ENCODE measurements at places on chromosomes 3 and 15.

DNA sequence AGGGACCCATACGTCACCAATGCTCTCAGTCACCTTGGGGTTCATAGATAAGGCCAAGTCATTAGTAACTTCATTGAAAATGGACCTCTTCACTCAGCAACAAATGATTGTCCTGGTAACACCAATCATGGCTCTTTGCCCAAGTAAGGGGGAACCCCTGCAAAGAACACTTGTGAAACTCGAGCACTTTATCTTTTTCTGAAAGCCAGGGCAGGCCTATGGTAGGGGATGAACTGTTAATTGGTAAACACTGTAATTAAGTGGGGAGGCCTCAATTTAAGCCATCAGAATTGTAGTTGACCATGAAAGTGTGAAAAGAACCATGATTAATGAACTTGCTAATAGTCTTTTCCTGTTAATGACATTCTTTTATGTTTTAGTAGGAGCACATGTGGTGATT lies 73.3 kb downstream of the ABHD5 start:
- no peak for DNase-seq

- DNase-seq = no peak
Measured at GRCh38 chr15:41396111-41396510, 6.2 kb downstream of the NDUFAF1 start.

DNA sequence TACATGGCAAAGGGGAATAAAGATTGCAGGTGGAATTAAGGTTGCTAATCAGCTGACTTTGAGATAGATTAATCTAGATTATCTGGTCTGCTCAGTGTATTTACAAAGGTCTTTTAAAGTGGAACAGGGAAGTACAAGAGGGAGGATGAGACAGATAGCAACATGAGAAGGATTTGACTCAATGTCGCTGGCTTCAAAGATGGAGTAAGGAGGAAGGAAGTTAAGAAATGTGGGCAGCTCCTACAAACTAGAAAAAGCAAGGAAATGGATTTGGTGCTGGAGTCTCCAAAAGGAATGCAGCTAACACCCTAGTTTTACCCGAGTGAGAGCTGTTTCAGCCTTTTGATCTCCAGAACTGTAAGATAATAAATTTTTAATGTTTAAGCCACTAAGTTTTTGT lies 180.7 kb upstream of the TTC14 start:
- no peak for DNase-seq

- no peak for DNase-seq
Measured at GRCh38 chr3:108862865-108863798, 40.5 kb downstream of the TRAT1 start.

DNA sequence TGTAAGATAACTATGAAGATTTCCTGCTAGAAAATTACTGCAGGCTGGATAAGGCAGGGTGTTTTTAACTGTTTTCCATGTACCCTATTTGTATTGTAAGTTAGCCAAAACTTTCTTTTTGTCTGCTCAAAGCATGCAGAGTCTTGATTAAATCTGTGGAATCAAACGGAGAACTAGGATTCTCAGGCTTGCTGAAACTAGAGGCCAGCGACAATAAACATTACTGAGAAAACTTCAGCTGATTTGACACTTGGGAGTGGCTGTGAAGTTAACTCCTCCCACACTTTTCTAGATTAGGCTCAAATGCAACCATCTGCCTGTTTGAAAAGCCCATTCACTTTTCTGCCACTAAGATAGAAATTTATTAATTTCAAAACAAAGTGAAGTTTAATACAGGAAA lies 153.2 kb upstream of the FRMD4B start:
- no peak for DNase-seq

GRCh38 chr3:126394179-126394976 lies at the start of gene CFAP100:
Gene CFAP100 (plus strand): TSS chr3:126394909. CDS start chr3:126396001, 1,092 bp downstream.
- DNase-seq = peak; percentile 71

DNA sequence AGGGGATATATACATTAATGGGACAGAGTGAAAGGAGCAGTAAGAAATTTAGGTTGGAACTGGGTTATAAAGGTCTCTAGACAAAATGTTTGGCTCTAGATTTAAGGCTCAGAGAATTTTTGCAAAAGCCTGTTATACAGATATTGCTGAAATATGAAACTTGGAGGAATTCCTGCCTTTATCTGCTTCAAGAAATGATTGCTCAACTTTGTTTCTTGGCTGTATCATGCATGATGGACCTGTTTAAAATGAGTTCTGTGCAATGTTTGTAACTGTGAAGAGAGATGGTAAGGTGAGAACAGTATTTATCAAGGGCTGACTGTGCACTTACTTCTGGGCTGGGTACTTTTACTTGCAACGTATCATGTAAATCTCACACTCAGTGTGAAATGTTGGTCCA lies 3.3 kb downstream of the CRYBG3 start:
- DNase-seq = no peak

GRCh38 chr15:101410612-101411011 lies 78.9 kb downstream of the PCSK6 start:
- no peak for DNase-seq

DNA sequence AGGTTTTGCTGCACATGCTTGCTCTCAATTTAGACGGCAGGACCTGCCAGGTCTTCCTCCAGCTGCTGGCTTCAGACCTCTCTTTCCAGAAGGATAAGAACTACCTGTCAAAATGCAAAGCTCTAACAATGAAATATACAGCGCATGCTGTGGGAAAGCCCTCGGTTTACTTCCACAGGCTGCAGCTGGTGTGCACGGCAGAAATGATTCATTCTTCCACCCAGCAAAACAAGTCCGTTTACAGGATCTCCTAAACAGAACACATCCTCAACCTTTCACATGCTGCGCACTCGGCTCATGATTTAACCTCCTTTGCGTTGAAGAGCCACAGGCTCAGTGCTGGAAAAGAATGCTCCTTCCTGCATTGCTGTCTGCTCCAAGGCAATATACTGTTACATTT lies 92.4 kb upstream of the WNT5A start:
- DNase-seq = no peak

DNA sequence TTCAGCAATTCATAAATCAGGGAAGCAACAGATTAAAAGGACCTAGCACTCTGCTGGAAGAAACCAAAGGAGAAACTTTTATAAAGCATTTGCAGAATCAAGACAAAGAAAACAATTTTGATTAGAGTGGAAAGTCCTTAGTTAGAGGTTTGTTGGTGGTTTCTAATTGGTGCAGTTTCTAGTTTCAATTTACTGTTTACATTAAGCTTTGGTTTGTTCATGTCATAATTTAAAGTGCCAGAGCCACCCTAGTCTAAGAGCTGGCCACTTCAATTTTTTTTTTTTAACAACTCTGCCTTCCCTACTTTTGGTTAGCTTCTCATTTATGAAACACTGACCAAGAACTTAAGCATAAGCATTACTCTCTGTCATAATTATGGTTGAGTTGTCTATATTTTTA lies 1428.2 kb upstream of the GBE1 start:
- DNase-seq = no peak

DNA sequence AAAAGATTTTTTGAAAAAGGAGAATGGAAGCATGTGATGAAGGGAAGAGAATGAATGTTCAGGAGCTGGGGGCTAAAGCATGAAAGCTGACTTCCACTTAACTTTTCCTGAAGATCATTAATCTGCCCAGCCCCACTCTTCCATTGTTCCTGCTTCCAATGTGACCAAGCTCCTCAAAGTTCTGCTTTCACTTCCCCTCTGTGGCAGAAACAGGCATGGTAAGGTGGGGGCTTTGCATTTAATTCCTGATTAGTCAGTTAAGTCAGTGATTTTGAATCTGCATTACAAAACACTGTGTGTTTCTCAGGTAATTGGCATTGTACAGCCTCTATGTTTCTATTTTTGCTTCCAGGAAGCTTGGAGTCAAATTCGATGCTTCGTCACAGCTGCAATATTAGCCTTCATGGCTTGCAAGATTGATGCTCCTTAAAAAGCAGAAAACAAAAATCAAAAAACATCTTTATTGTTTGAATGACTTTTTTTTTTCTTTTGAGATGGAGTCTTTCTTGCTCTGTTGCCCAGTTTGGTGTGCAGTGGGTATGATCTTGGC lies 7.3 kb upstream of the TM6SF1 start:
- DNase-seq = no peak

DNA sequence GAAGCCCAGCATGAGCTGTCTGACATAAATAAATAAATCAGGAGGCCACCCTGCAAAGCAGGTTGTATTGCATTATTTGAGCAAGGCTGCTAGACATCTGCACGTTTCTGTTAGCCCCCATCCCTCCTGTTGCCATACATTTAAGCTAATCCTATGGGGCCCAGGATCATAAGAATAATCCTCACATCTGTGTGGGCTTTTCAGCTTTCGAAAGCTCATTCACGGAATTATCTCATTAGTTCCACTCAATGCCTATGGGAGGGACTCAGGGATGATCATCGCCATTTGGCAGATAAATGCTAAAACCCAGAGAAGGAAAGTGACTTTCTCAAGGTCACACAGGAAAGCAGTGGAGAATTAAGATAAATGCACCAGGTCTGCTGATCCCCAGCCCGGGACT lies 123.4 kb downstream of the TLE3 start:
- no peak for DNase-seq

GRCh38 chr3:195007766-195008165 lies 263.2 kb downstream of the XXYLT1 start:
- no peak for DNase-seq

DNA sequence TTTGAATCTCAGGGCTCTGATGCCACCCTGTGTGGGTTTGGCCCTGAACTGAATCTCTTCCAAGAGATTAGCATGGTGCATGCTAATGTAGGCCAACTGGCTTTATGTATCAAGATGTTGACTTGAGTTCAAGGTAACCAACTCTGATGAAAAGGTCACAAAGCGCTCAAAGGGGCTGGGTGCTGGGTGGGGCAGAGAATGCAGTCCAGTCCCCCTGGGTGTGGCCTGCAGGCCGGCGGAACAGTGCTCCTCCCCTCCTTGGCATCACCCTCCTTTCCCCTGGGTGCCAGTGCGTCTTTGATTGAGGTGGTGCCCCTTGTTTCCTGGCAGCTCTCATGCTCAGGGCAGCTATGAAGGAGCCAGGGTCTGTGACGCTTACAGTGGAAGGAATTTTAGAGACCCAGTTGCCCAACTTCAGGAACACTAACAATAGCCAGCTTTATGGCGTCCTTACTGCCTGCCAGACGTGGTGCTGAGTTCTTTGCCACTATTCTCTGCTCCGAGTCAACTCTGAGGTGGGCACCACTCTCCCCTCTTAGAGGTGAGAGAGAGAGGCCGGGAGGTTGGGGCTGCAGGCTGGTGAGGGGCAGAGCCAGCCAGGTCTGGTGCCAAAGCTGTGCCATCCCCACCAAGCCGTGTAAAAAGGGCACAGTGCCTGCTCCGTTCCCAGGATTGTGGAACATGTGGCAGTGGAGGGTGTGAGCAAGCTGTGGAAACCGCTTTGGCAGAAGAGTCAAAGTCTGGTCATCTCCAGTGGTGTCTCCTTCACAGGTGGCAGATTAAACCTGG lies 9.8 kb downstream of the SYNM start:
- DNase-seq = no peak

DNA sequence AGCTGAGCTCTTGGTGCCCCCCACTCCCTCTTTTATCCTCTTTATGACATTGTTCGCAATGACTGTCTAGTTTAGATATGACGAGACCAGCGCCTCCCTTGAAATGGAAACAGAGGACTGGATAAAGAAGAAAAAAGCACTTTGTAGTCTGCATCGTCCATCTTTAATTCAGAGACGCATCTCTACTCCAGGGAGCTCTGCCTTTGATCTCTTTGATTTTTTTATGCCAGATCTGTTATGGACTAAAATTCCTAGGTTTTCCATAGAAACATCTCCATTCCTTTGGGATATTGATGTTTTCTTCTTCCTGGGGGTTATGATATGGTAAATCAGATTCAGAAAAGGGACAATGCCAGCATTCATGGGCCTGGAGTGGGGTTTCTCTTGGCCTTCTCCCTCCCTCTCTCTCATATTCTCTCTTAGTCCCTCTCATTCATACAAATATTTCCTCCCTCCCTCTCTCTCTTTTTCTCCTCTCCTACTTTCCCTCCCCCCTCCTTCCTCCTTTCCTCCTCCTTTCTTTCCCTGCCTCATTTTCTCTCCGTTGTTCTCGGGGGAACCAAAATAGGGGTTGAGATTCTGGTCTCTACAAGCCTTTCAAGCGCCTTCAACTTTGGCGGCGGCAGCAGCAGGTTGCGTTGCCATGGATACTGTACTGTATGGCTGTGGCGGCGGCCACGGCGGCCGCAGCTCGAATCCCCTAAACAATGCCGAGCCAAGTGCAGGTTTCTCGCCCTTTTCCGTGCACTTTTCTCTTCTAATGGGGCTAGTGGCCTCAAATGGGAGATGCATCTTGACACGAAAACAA lies 45.5 kb downstream of the ZIC4 start:
- no peak for DNase-seq

GRCh38 chr3:152374262-152374990 lies 105.7 kb downstream of the MBNL1 start:
- no peak for DNase-seq

- DNase-seq = no peak
Measured at GRCh38 chr3:171200750-171201088, 174.2 kb upstream of the SLC2A2 start.

GRCh38 chr3:28476194-28476593 lies 127.6 kb upstream of the AZI2 start:
- no peak for DNase-seq

- no peak for DNase-seq
Measured at GRCh38 chr3:58093574-58094195, 85.5 kb downstream of the FLNB start.

DNA sequence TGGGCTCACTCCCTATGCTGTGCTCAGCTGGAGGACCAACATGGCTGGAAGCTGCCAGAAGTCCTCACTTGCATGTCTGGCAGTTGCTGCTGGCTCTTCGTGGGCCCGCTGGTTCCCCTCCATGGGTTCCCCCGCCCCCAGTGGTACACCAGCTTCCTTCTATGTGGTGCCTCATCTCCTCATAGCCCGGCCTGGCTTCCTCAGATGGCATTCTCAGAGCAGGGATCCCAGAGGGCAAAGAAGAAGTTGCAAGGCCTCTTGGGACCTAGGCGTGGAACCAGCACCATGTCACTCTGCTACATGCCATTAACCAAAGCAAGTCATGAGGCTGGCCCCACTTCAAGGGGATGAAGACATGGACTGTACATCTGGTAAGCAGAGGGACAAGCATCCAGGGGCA lies 2.9 kb upstream of the CFAP92 start:
- no peak for DNase-seq

DNA sequence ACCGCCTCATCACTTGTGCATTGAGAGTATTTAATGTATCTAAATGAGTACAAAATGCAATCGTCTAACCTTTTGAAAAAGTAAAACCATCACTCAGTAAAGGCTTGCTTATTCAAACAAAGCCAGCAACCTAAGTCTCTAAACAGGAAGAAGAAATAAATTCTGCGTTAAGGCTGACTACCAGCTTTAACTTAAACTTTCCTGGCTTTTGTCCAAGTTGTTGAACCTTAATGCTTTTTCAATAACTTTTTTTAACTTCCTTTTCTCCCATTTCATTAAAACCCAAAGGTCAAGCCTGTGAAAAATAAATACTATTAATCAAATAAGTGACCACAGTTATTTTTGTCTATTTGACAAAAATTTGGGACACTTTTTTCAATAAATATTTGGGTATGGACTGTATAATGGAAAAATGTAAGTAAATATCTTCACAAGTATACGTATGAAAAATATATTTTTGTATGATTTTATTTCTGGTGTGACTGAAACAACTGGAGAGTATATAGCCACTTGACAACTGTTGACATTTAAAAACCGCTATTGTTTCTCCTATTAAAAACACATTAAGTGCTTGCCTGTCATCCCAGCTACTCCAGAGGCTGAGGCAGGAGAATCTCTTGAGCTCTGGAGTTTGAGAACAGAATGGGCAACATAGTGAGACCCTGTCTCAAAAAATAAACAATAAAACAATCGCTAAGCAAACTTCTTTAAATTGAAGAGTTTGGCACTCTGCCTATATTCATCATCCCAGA lies 2.9 kb downstream of the KLHL24 start:
- no peak for DNase-seq

Measured in Right ventricle myocardium superior (tissue), 1 donor.